RCC 7860 (cell line): ENCODE measurements at places on chromosomes 7 and 10.

GRCh38 chr10:95280637-95281036 lies 10.2 kb downstream of the PDLIM1 start:
- peak; percentile 54 for DNase-seq

DNA sequence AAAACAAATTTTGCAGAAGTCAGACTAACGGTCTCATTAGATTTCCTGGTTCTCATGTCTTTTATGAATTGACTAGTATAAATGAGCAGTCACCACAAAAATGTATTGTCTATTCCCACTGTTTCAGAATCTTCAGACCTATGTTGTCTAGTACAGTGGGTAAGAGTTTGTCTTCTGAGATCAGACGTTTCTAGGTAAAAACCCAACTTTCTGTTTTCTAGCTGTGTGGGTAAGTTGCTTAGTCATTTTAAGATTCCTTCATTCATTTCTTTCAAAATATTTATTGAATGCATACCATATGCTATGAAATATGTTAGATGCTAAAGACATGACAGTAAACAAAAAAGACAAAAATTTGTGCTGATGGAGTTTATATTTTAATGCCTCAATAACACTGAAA lies 156.3 kb downstream of the POLR1F start:
- DNase-seq: no peak

- DNase-seq: no peak
Observed at GRCh38 chr10:33295851-33296250, 38.6 kb downstream of the NRP1 start.

GRCh38 chr7:38929460-38930171 lies 20.6 kb upstream of the VPS41 start:
- peak; percentile 74 for DNase-seq

- no peak for DNase-seq
Observed at GRCh38 chr7:36567699-36568451, 156.4 kb downstream of the AOAH start.

DNA sequence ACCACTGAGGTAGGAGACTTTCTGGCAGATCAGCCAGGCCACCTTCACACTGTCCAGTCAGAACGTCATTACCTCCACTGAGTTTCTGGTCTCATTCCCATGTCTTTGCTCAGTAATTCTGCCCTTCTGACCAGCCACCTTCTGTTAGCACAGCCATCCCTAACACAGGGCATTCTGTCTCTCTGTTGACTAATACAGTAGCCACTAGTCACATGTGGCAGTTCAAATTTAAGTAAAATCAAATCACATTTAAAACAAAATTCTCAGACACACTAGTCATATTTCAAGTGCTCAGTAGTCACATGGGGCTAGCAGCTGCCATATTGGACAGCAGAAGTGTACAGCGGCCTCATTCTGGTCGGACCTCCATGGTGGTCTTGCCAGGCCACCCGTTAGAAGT lies 7.4 kb downstream of the CPSF4 start:
- DNase-seq: no peak

DNA sequence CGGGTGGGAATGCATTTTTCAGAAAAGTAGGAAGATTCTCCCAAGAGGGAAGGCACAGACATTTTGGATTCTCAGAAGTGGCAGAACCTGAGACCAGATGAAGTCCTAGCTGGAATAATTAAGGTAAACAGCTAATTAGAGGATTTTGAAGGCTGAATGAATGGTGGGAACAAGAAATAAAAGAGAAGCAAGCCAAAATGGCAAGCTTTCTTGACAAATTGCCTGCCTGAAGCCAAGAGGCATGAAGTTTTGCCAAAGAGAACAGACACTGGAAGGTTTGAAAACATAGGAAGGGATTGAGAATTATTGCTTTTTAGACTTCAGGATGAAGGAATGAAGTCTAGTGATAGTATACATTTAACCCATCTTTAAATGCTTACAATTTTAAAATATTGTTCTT lies 115.0 kb upstream of the SEM1 start:
- no peak for DNase-seq

DNA sequence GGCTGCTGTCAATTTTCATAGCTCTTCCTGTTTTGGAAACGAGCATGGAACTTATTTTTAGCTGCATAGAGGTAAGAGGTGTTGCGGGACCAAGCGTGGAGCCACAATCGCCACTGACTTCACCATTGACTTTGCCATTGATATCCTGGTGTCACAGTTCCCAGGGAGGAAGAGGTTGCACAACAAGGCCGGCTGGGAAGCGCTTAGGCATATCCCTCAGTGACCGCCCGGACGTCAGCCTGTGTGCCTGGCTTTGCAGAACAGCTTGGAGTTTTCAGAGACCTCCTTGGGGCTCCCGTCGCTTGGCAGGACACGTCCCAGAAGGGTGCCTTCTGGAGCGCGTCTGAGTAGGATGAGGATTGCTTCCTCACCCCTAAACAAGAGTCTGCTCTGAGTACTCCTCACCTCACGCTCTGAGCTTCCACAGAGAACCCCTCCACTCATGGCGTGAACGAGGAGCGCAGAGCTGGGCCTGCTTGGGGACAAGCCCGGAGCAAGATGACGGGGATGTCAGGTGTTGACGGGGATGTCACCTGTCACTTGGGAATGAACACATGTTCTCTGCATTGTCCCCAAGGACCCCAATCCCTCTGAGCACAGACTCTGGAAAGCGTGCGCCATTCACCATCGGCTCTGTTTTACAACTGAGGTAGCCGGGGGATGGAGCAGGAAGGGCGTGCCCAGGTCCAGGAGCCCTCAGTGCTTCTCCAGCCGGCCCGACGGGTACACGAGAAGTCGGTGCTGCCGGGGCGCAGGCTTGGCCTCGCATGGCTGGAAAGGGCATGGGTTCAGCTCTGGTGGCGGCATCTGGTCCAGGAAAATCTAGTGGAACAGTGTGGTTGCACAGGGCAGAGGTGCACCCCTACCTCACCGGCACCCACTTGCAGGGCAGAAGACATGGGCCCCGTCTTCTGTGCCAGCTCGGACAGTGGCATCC lies 192.3 kb upstream of the SHH start:
- no peak for DNase-seq

DNA sequence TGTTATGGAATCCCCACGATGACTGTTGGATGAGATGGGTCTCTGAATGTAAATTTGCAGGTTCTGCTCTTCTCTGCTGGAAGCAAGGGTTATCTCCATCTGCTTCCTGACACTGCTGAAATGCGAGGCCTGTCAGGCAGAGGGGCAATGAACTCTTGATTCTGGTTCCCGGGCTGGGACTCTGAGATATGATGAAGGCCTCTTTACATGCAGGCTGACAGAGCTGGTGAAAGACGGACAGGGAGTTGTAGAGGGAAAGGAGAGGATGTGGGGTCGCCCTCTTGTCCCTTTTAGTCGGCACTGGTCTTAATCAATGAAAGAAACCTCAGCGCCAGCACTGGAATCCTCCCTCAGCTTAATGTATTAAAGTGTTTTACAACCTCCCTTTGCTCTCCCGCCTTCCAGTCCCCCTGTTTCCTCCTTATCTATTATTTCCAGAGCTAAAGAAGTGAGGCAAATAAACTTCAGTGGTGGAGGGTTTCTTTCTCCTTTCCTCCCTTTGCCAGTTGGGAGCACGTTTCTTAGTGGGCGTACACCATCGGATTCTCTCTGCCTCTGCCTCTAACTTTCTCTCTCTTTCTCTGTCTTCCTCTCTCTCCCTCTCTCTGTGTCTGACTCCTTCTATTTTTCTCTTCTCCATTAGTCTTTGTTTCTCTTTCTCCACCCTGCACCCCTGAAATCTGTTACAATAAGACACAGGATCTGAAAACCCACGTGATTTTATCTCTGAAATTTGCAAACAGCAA lies 145.6 kb downstream of the BAMBI start:
- no peak for DNase-seq

DNA sequence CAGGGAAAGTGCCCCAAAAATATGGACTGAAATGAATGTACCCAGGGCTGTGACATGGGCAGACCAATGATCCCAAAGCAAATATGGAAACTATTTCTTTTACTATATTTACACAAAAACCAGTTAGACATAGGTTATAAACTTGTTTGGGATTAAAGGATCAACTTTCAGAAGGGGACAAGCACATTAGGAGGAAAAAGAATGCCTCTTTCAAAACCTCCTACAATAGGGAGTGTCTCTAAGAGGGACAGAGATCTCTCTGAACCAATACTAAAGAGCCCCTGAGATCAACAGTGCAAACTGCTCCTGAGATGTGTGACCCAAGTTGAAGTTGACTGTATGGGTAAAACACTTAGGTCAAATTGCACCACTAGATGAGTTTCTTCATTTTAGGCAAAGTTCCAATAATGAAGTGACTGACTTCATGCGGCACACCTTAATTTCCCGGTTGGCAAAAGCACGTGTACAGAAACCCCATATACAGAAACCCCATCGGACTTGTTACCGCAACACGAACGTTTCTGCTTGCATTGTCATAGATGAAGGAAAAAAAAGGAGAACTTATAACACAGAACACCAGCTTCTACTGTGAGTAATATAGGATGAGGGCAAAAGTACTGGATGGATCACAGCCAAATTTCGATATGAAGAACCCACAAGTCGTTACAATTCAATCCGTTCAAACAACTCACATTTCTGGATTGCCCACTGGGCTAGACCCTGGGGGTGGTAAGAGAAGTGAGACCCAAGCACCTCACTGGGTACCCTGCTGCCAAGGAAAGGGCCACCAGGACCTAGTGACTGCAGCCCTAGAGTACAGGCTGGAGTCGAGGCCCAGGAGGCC lies 4.3 kb downstream of the SVIL start:
- no peak for DNase-seq

- no peak for DNase-seq
Observed at GRCh38 chr10:13669182-13669855, 82.6 kb downstream of the PRPF18 start.

DNA sequence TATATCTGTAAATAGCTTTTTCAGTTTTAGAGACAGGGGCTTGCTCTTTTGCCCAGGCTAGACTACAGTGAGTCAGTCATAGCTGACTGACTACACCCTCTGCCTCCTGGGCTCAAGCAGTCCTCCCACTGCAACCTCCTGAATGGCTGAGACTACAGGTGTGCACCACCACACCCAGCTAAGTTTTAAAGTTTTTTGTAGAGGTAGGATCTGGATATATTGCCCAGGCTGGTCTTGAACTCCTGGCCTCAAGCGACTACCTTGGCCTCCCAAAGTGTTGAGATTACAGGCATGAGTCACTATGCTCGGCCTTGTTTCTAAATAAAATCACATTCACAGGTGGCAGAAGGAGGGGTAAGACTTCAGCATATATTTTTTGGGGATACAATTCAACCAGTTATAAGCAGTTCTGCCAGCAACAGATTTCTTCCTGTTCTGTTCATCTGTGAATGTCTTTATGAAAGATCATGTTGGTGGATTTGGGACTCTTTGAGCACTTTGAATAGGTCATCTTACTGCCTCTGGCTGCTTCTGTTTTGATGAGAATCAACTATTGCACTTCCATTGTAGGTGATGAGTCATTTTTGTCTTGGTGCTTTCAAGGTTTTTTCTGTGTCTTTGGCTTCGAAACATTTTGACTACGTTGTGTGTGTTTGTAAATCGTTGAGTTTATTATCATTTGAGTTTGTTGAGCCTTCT lies 15.7 kb downstream of the RBM33 start:
- DNase-seq: no peak

- no peak for DNase-seq
Observed at GRCh38 chr10:129547608-129548007, 80.6 kb downstream of the MGMT start.

- DNase-seq: no peak
Observed at GRCh38 chr7:20624666-20625385, 9.4 kb downstream of the ABCB5 start.

GRCh38 chr7:36216063-36216684 lies 63.1 kb downstream of the EEPD1 start:
- no peak for DNase-seq
